ENCODE measurements at places on chromosomes 2 and 18.

- no peak for DNase-seq
Observed at GRCh38 chr2:237306083-237306786, 107.7 kb downstream of the COL6A3 start.

GRCh38 chr2:72274380-72274797, 126.7 kb upstream of the CYP26B1 start:
- no peak for DNase-seq

GRCh38 chr2:173079973-173080860, 4.6 kb downstream of the MAP3K20 start:
- no peak for DNase-seq

DNA sequence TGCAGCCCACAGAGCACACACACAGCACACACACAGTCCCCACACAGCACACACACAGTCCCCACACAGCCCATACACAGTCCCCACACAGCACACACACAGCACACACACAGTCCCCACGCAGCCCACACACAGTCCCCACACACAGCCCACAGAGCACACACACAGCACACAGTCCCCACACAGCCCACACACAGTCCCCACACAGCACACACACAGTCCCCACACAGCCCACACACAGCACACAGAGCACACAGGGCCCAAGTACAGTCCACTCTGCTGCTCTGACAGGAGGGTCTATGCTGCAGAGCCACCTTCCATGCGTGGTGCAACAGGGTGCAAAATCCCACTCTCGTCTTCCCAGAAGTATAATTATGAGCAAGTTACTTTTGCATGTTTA, 240.5 kb upstream of the SALL3 start:
- no peak for DNase-seq

DNA sequence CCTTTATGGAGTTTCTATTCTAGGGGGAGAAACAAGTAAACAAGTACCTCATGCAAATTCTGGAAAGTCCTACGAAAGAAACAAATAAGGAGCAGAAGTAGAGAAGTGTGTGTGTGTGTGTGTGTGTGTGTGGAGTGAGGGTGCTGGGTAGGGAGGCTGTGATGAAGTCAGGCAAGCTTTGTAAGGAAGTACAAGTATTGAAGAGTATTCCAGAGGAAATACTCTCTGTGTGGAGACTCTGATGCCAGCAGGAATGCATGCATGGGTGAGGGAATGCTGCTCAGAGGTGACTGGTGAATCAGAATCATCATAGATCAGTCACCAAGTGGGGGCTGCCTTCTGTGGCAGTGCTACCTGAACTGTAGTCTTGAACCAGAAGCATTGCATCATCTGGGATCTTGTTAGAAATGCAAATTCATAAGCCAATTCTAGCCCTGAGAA, 34.5 kb downstream of the SLC4A3 start:
- no peak for DNase-seq

DNA sequence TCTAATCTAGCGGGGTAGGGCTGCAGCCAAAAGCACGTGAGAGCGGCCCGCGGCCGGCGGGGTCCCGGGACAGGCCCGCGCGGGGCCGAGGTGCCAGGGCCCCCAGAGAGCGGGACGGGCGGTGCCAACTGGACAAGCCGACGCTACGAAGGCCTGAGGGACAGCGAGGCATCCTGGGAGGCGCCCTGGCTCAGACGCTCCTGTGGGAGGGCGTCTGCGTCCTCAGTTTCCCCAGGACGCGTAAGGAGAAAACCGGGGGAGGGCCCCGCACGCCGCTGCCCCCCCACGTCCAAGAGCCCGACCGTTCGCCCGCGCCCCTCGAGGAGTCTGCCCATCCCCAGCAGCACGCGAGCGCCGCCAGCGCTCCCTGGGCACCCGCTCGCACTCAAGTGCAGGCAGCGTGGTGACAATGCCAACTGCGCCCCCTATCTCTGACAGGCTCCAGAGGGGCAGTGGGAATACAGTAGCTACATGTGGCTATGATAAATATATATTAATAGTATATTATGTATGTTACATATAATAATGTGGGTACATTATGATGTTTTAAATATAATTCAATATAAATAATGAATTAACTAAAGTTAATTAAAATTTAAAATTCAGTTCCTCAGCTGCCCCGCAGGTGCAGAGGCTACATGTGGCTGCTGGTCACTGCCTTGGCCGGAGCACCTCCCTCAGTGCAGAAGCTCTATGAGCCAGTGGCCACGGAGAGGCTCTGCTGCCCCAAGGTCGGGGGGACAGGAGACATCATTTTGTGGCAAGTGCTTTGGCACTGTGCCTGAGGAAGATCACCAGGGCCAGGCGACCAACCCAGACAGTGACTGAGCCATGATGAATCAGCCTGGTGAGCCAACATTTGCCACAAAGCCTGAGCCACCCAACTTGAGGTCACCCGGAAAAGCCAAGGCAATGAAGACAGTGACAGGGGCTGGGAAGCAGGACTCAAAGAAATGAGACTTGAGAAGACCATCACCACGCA, 5.5 kb upstream of the SFT2D3 start:
- peak; percentile 45 for DNase-seq

- DNase-seq: no peak
Observed at GRCh38 chr2:34037157-34037556, 438.1 kb upstream of the FAM98A start.

DNA sequence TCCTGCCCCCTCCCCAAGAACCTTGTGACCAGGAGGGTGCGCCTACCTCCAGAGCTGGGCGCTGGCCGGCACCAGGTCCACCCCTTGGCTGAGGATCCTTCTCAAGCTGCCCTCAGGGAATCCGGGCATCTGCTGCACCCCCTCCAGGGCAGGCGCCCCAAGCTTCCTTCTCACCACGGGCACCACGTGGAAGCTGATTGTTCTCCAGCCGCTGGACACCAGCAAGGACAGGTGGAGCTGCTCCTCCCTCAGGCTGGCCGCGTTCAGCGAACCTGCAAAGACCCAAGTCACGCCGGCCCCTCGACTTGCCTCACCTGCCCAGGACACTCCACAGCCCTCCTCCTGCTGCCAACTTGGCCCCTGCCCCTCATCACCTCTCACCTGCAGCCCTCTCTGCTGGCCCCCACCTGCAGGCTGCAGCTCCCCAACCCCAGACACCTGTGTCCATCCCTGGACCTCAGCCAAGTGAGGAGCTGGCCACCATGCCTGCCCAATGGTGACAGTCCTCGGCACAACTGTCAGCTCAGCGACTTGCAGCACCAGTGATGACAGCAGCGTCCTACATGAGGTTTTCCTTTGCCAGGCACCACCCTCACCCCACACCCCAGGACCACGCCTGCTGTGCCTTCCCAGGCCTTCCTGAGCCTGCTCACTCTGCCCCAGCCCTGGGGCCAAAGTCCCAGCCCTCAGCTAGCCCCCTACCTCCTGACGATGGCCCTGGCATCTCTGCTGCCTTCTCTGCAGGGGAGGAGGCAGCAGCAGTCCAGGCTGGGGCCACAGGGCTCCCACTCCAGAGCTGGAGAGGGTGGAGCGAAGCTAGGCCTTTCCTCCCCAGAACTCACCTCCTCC, 4.2 kb downstream of the MAB21L4 start:
- no peak for DNase-seq

GRCh38 chr2:60316381-60317033, 236.9 kb downstream of the BCL11A start:
- no peak for DNase-seq

DNA sequence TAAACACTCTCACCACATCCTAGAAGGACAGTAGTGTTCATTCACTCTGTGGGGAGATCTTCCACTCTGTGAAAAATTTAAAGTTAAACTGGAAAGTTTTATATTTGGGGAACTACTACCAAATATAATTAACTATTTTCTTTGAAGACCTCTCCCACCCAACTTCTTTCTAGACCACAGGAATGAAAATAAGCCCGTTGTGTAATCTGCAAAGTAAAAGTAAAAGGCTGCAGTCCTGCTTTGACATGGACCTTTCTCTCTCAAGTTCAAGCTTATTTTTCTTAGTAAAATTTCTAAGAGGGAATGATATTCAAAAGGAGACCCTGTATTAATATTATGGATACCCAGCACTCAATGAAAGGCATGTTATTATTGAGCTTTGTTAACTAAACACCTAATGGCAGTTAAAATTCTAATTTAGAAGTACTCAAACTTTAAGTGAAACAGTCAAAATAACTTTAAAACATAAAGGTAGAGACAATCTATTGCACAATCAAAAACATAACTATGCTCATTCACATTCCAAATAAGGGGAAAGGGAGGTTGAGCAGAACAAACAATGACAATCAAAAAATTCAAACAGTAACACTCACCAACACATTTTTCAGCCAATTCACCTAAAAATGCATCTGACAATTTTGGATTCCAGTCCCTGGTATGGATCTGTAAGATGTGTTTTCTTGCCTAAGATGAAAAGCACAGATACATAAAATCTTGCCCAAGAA, 98.5 kb downstream of the ATAD2B start:
- no peak for DNase-seq

DNA sequence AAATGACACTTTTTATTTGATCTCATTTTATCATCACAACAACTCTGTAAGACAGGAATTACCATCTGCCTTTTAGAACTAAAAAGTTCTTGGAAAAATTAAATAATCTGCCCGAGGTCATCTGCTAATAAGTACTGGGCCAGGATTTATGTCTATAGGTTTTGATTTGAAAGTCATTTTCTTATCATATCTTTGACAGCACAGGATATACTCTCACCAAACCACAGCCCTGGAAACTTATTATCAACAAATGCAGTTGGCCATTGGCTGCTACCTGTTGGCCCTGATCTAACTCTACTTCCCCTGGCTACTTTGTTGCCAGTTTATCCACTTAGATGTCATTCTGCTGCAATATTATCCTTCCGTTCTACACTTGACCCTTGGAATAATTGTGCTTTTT, 354.6 kb downstream of the RAD51AP2 start:
- DNase-seq: no peak

- no peak for DNase-seq
Observed at GRCh38 chr2:173667415-173667814, 297.8 kb downstream of the SP3 start.

- DNase-seq: no peak
Observed at GRCh38 chr2:105038383-105039061, 653 bp downstream of the MRPS9 start.

DNA sequence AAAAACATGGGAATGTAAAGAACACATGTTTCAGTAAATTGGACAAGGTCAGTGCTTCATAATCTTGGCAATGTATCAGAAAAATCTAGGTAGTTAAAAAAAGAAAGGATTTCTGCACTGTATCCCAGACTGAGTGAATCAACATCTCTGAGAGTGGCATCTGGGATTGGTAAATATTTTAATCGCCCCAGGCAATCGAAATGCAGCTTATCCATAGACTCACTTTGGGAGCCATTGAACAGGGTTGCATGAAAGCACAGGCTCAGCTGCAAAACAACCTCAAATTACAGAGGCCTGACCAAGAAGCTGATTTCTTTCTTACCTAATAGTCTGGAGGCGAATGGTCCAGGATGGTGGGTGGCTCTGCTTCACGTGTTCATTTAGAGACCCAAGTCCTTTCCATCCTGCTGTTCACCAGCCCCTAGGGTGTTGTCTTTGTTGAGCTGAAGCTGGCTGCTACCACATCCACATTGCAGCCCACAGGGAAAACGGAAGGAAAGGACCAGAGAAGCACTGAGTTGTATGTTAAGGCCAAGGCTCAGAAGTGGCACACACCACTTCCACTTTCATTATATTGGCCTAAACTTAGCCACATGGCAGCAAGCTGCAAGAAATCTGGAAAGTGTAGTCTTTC, 59.0 kb downstream of the MOGAT1 start:
- DNase-seq: no peak

DNA sequence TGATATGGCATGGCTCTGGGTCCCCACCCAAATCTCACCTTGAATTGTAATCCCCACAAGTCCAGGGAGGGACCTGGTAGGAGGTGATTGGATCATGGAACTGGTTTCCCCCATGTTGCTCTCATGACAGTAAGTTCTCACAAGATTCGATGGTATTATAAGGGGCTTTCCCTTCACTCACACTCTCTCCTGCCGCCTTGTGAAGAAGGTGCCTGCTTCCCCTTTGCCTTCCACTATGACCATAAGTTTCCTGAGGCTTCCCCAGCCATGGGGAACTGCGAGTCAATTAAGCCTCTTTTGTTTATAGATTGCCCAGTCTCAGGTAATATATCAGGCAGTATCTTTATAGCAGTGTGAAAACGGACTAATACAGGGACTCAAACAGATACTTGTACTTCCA, 50.4 kb upstream of the ZNF532 start:
- no peak for DNase-seq

DNA sequence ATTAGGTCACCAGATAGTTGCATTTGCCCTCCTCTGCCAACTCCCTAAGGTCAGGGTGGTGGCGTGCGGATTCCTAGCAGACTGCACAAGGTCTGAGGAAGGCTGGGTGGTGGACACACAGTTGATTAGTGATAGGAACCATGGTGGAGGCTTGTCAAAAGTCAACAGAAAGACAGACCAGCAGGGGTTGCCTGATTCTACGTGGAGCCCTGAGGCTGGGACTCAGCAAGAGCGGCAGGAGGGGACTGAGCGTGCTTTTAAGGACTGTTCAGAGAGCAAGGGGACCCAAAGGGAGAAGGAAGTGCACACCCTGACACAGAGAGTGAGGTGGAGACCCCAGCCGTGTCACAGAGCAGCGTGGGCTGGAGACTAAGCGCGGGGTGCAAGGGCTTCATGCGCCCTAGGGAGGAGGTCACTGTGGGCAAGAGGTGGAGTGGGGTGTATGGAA, 513.2 kb downstream of the RNF144A start:
- no peak for DNase-seq

Measured in activated T-cell treated with anti-CD3 and anti-CD28 coated beads for 48 hours (primary cell).